ENCODE measurements at places on chromosomes 6 and 20.

- peak; percentile 65 for DNase-seq
These were observed 170.8 kb downstream of the SASH1 start for GRCh38 chr6:148513145-148514071.

GRCh38 chr6:31285486-31285885 lies 13.6 kb upstream of the HLA-C start:
- no peak for DNase-seq

DNA sequence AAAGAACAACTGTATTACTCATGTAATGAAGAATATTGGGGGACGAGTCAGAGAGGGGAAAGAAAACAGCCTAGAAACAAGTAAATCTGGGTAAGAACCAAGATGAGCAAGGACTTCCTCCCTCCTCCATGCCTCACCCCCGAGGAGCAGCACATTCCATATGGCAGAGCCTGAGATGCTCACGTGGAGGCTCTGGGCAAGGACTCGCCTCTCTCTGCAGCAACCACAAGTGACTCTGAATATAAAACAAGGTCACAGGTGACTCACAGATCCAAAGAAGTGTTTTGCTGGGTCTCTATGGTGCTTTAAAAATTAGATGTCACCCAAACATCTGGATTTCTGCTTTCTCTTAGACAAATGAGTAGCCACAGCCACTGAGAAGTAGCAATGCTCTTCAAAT lies 453.0 kb upstream of the SULF2 start:
- DNase-seq, result no peak

- DNase-seq, result no peak
These were observed 131.7 kb downstream of the BCAS1 start for GRCh38 chr20:53938739-53939138.

DNA sequence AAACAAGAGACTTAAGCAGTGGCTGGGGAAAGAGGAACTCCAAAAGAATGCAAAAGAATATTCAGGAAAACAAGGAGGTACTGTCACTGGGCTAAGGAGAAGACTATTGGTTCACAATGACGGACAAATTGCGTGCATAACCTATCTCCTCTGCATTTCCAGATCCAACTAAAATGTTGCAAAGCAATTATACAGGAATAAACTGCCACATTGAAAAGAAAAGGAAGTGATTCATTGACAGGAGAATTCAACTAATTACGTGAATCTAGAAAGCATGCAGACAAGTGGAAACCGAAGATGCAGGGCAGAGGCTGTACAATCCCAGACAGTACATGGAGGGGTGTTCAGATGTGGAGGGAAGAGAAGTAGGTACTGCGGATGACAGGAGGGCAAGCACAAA lies 152.8 kb upstream of the RIPOR2 start:
- DNase-seq, result no peak

- DNase-seq, result no peak
These were observed 10.9 kb downstream of the PHACTR2 start for GRCh38 chr6:143688681-143689080.

- no peak for DNase-seq
These were observed 14.5 kb downstream of the TAF4 start for GRCh38 chr20:62051144-62051543.

DNA sequence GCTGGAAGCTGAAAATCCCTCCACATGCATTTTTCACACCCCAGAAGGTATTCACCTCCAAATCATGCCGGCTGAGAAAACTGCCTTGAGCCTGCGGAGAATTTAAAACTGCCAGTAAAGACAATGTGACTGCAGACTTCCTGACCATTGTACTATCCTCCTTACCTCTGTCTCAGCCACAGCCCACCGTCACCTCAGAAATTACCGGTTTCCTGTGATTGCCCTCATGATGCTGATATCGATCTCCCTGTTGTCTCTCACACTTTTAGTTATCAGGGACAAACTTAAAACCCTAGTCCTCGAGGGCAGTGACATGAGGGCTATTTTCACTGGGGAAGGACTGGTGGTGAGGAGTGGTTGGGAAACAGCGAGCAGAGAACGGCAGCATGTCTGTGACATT lies 30.2 kb upstream of the FOXQ1 start:
- no peak for DNase-seq

GRCh38 chr6:121438869-121439268 lies 3.4 kb downstream of the GJA1 start:
- DNase-seq, result no peak

GRCh38 chr20:49937027-49937929 lies 1.1 kb downstream of the RNF114 start:
- DNase-seq, result no peak

All from hippocampal formation (tissue), 2 donors.